ENCODE measurements at places on chromosomes 13 and 19. TPM values are rescaled to one million over a fixed set of nuclear protein-coding genes. Genes with fewer than 3 reads are reported as not detected.

The TMEM91 gene
- 19.5 TPM for polyA plus RNA-seq

DNA sequence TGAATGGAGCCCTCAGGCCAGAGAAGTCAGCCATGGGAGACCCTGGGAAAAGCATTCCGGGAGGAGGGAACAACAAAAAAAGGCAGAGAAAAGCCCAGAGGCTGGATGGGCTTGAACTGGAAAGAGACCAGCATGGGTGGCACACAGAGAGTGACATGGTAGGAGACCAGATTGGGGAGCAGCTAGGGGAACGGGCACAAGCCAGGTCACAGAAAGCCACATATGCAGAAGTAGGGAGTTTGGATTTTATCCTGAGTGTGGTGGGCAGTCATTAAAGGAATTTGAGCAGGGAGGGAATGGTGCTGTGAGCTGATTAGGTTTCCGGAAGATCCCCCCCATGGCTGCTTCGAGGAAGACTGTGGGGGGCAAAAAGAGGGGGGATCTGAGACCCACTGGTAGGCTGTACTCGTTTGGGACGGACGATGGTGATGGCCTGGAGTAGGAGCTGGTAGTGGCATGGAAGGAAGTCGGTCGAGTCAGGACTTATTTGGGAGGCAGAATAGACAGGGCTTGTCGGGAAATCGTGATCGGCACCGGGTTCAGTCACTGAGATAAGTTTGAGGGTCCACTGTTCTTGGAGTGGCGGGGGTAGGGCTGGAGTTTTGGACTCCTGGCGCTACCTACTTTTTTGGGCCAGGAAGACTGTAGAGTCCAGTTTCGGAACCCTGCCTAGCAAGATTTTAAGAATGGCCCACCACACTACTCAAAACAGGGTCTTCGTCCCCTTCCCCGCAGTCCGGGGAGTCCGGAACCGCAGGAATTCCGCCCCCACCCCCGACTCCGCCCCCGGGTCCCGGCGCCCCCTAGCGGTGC lies 949 bp downstream of the SERTAD1 start:
- no peak for DNase-seq

- DNase-seq = no peak
These were observed 1.8 kb upstream of the NOVA2 start for GRCh38 chr19:45975306-45976070.

DNA sequence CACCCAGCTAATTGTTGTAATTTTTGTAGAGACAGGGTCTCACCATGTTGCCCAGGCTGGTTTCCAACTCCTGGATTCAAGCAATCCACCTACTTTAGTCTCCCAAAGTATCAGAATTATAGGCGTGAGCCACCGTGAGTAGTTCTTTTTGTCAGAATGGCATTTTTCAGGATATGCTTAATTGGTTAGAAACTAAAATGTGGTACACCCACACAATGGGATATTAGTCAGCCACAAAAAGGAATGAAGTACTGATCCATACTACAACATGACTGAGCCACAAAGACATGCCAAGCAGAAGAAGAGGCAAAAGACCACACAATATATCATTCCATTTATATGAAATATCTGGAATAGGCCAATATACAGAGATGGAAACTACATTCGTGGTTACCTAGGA lies 41.7 kb upstream of the MAP3K10 start:
- no peak for DNase-seq

DNA sequence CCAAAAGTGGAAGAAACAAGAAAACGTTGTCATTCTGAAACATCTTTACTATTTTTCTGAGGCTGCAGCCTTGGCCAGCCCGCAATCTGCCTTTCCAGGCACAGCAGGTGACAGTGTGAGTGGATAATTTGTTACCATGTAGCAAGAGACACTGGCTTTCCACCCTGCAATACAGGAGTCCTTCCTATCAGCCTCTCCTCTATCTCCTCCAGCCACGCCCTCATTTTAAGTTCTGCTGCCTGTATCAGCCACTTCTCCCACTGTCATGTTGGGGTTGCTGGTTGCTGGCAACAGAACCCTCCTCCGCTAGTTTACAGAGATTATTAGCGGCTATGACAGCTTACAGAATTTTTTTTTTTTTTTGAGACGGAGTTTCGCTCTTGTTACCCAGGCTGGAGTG lies 7.7 kb upstream of the LGALS7 start:
- no peak for DNase-seq

GRCh38 chr19:41427647-41428480 lies 690 bp upstream of the B3GNT8 start:
- peak; percentile 6 for DNase-seq

The TNFRSF19 gene
- polyA plus RNA-seq = 60.8 TPM

GRCh38 chr13:30675717-30676116 lies 58.0 kb downstream of the USPL1 start:
- no peak for DNase-seq

The B3GNT8 gene
- polyA plus RNA-seq = 3.0 TPM

- no peak for DNase-seq
These were observed 12.8 kb downstream of the PDE4A start for GRCh38 chr19:10433131-10433536.

DNA sequence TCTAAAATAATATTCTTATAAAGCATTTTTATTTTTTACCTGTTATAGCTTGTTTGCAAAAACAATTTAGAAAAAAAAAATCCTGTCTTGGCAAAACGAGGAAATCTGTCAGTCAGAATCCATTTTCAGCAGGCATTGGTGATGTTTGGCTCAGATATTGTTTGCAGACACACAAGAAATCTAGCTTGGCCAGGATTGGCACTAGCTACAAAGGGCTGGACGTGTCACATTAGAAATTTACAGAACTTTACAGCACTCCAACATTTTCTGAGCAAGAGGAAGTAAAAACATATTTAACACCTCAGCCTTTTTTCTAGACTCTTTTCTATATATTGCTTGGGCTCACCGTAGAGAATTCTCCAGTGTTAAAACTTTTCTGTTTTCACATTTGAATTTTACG lies 9.9 kb downstream of the ZNF91 start:
- DNase-seq = no peak

Data from left kidney (tissue), 8 donors.